SK-MEL-5 (cell line): ENCODE measurements at places on chromosomes 16 and 17. TPM values are rescaled to one million over a fixed set of nuclear protein-coding genes. Genes with fewer than 3 reads are reported as not detected.

The DBF4B gene
- 9.0 and 9.4 TPM in 2 replicates for total RNA-seq

The ABCA9 gene
- total RNA-seq, result 3.6 and 5.5 TPM in 2 replicates

The CACNG5 gene
- not detected in 2 replicates for total RNA-seq

The KRT28 gene
- not detected in 2 replicates for total RNA-seq

The CBFA2T3 gene
- total RNA-seq, result not detected in 2 replicates

The GPR142 gene
- total RNA-seq, result not detected in 2 replicates

The AGRP gene
- not detected in 2 replicates for total RNA-seq

The ACAP1 gene
- total RNA-seq, result 0.03 TPM in 1 of 2 replicates, not detected in the other

DNA sequence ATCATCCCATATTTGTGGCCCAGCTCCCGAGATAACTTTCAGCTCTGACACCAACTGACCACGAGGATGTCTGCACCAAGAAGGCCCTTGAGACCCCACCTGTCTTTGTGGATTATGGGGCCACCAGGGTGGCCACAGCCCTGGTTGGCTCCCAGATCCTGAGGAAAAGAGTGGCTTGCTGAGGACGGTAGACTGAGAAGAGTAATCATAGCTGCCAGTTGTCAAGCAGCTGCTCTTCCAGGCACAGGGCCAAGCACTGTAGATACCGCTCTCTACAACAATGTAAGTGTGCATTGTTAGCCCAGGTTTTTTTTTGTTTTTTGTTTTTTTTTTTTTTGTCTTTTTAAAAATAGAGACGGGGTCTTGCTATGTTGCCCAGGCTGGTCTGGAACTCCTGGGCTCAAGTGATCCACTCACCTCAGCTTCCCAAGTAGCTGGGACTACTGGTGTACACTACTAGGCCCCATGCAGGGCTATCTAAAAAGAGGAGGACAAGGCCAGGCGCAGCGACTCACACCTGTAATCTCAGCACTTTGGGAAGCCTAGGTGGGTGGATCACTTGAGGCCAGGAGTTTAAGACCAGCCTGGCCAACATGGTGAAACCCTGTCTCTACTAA is 9.6 kb downstream of the ZNF205 start:
- DNase-seq, result no peak

DNA sequence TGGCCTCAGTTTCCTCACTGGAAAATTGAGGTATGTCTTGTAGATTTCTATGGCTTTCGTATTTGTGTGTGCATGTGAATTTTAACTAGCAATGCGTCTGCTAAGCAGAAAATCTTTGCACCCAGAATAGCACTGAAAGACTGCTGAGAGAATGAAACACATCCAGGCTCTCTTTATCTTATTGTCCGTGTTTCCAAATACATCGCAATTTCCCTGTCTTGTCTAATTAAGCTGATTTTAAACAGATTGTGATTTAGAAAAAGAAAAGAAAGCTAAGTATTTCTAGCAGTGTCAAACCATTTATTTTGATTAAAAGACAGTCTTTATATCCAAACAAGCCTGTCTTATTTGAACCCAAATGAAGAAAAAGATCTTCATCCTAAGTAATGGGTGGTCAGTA is 168.6 kb downstream of the PMP22 start:
- no peak for DNase-seq

GRCh38 chr16:73011926-73012325 is 36.0 kb downstream of the ZFHX3 start:
- DNase-seq, result peak; percentile 34

- no peak for DNase-seq
Measured at GRCh38 chr16:2988590-2989099, 8.4 kb upstream of the PKMYT1 start.

DNA sequence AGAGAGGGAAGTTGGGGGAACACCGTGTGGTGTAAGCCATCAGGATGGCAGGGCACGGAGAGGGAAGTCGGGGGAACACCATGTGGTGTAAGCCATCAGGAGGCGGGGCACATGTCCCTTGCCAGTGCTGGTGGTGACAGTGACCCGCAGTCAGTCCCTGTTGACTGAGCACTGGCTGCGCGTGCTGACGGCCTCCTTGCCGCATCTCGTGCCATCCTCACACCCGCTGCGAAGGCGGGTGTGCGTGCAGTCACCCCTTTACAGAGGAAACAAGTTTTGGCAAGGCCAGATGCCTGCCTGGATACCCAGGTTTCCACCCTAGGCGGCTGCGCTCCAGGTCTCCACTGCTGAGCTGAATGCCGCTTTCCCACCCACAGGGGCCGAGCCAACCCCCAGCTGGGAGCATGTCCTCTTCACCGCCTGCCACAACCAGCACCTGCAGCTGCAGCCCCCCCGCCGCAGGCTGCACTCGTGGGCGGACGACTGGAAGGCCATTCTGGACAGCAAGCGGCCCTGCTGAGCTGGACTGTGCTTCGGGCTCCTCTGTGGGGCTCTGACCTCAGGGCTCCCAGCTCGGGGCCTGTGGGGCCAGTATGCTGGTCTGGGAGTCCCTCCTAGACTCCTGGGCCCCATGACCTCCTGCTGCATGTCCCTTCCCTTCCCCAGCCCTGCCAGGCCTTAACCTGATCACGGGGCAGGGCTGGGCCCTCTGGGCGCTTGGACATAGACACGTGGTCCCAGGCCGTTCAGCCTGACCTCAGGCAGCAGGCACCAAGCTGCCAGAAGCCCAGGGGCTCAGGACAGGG is 43.5 kb downstream of the NT5M start:
- no peak for DNase-seq

- DNase-seq, result no peak
Measured at GRCh38 chr16:87954826-87955225, 3.6 kb downstream of the BANP start.

- no peak for DNase-seq
Measured at GRCh38 chr16:85228970-85229430, 116.7 kb upstream of the CIBAR2 start.

GRCh38 chr16:81551151-81551808 is 106.7 kb downstream of the CMIP start:
- no peak for DNase-seq

- peak; percentile 27 for DNase-seq
Measured at GRCh38 chr16:88633684-88634140, 4.7 kb upstream of the IL17C start.

- no peak for DNase-seq
Measured at GRCh38 chr17:64783556-64784352, 121.6 kb upstream of the SMURF2 start.

GRCh38 chr17:38588788-38589174 is 17.0 kb downstream of the SRCIN1 start:
- no peak for DNase-seq

DNA sequence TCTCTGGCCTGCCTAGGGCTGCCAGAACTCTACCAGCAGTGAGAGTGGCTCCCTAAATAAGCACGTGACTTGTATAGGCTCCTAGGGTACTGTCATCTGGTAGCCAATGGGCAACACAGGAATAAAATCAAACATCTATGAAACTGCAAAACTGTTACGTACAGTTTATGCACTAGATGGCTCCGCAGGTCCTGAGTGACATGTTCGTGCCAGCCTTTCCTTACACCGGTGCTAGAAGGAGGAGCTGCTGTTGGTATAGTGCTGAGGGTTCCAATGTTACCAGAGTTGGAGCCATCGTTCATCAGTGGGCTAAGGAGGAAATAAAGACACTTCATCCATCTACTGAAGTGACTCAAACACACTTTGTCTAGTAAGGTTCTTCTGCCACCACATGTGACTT is 63.2 kb upstream of the TRAP1 start:
- peak; percentile 52 for DNase-seq

DNA sequence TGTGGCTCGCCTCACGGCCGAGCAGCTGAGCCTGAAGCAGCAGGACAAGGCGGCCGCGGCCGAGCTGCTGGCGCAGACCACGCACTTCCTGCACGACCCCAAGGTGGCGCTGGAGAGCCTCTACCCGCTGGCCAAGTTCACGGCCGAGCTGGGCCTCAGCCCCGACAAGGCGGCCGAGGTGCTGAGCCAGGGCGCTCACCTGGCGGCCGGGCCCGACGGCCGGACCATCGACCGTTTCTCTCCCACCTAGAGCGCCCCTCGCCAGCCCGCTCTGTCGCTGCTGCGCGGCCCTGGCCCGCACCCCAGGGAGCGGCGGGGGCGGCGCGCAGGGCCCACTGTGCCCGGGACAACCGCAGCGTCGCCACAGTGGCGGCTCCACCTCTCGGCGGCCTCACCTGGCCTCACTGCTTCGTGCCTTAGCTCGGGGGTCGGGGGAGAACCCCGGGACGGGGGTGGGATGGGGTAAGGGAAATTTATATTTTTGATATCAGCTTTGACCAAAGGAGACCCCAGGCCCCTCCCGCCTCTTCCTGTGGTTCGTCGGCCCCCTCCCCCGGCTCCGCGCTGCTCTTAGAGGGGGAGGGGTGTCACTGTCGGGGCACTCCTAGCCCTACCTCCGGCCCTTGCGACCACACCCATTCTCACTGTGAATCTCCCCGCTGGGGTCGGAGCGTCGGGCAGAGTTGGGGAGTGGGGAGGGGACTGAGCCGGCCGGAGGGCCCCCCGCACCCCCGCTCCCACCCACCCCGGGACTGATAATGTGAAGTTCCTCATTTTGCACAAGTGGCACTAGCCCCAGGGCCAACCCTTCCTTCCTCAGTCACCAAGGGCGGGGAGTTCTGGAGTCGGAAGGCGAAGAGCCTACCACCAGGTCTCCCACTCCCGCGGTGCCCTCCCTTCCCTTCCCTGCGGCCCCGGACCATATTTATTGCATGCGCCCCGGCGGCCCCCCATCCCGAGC is 4.0 kb downstream of the HIC1 start:
- no peak for DNase-seq

- DNase-seq, result peak; percentile 88
Measured at GRCh38 chr17:50177983-50178834, 12.4 kb downstream of the SGCA start.

DNA sequence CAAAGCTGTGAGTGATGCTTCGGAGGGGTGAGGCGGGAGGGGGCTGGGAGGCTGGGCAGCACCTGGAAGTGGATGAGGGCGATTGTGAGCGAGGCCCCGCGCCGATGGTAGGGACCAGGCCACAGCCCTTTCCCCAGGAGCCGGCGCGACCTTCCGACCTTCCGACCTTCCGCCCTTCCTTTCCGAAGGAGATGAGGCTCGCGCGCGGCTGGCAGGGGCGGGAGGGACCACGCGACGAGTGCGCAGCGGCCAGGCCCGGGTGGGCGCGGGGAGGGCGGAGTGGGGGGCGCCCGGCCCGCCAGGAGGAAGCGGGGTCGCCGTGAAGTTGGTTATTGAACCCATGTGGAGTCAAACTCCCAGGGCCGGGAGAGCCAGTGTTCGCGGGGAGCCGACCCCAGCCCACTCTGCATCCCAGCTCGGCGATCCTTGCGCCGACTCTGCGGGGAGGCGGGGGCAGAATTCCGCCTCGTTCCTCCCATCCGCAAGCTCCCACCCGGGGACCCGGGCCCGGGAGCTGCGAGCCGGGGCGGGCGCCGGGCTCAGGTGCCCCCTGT is 56.6 kb downstream of the RAP1GAP2 start:
- no peak for DNase-seq

DNA sequence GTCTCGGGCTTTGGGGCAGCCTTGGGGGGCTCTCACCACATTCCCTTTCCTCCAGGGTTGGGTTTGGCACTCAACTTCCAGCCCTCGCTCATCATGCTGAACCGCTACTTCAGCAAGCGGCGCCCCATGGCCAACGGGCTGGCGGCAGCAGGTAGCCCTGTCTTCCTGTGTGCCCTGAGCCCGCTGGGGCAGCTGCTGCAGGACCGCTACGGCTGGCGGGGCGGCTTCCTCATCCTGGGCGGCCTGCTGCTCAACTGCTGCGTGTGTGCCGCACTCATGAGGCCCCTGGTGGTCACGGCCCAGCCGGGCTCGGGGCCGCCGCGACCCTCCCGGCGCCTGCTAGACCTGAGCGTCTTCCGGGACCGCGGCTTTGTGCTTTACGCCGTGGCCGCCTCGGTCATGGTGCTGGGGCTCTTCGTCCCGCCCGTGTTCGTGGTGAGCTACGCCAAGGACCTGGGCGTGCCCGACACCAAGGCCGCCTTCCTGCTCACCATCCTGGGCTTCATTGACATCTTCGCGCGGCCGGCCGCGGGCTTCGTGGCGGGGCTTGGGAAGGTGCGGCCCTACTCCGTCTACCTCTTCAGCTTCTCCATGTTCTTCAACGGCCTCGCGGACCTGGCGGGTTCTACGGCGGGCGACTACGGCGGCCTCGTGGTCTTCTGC is 8.4 kb downstream of the SLC16A3 start:
- no peak for DNase-seq

- DNase-seq, result no peak
Measured at GRCh38 chr17:80876950-80877728, 114.5 kb upstream of the CHMP6 start.

- DNase-seq, result no peak
Measured at GRCh38 chr17:79980246-79981043, 55.2 kb downstream of the TBC1D16 start.

DNA sequence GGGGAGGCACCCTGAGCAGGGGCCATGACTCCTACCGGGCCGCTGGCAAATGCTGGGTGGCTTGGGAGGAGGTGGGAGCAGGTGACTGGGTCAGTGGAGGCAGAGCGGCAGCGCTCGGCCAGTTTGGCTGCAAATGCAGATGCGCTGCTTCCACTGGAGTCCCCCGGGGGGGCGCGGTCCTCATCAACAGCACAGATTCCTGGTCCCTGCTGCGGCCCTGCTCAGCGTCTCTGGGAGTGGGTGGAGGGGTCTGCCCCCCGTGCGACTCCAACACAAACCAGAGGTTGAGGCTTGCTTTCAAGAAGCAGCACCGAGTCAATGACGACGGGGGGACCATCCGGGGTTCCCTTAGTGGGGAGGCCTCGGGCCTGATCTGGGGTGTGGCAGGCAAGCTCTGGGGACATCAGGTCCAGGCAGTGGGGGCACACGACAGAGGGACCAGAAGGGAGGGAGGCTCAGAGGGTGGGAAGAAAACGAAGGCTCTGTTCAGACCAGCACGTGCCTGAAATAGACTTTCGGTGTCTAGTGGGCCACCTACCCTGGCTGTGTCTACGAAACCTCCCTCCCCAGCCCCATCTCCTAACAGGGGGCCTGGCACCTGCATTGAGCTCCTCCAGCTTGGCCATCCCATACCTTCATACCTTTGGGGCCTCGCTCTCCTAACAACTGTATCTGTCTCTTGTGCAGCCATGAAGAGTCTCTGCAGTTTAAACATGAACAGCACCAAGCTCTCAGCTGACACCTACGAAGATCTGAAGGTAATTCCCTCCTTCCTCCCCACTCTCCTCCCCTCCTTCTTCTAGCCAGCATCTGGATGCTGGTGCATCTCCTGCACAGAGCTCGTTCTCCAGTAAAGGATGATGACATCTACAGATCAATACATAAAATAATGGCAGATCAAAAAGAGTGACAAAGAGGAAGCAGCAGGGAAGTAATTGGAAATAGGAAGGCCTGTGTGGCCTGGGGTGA is 72.5 kb upstream of the PLCG2 start:
- DNase-seq, result no peak

GRCh38 chr17:4087911-4088693 is 54.7 kb downstream of the ZZEF1 start:
- peak; percentile 24 for DNase-seq

- no peak for DNase-seq
Measured at GRCh38 chr17:21302711-21303425, 18.4 kb downstream of the MAP2K3 start.

GRCh38 chr16:23389201-23389600 is 63.8 kb downstream of the COG7 start:
- no peak for DNase-seq

- no peak for DNase-seq
Measured at GRCh38 chr16:82855471-82855870, 228.7 kb downstream of the CDH13 start.
